Anterior cingulate cortex (tissue), 58 donors: ENCODE measurements at places on chromosomes 2 and 18.

DNA sequence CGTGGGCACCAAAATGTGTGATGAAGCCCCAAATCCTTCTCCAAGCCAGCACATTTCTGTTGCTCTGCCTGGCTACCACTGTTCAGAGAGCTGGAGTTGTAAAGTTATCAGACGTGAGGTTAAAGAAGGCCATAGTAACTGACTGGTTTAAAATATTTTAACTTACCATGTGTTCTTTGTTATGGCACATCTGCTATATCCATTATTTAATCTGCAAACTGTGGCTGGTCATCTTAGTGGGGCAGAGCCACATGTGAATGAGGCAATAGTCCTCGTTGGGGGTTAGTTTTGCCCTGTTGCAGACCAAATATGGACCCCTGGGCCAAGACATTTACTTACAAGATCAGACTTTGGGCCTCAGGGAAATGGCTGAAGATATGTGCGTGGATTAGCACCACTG is 214.4 kb upstream of the RASGRP3 start:
- no peak for DNase-seq

DNA sequence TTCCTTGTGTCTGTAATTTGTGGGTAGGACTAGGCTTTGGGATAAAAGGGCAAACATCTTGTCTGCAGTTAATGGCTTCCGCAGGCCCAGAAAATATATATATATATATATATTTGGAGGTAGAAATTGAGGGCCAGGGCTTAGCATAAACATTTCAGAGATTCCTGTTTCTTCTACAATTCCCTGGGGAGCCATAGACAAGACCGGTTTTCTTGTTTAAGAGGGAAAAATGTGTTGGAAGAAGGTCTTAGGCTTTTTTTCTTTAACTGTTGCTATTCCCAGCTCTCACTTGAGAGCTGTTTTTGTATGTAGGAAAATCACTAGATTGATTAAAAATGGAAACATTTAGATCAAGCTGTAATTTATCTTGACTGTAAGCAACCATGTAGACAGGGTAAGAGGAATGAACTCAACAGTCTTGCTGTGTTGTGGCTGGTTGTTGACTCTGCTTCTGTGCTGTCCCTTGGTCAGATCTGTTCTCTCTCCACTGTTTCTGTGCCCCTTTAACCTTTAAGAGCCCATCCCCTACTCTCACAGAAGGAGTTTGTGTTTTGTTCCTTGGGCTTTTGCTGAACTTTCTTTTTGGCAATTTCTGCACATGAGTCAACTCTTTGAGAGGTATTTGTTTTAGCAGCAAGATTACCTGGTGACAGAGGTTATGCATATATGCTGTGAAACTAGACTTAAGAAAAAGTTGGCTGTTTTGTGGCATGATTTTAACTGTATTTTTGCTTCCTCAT is 58.3 kb downstream of the EFEMP1 start:
- no peak for DNase-seq

- no peak for DNase-seq
Measured at GRCh38 chr2:104904889-104905288, 51.0 kb downstream of the POU3F3 start.

GRCh38 chr2:105744091-105744908 is 412 bp upstream of the NCK2 start:
- DNase-seq, result no peak

GRCh38 chr18:39271654-39272053 is 1706.1 kb upstream of the CELF4 start:
- DNase-seq, result no peak

DNA sequence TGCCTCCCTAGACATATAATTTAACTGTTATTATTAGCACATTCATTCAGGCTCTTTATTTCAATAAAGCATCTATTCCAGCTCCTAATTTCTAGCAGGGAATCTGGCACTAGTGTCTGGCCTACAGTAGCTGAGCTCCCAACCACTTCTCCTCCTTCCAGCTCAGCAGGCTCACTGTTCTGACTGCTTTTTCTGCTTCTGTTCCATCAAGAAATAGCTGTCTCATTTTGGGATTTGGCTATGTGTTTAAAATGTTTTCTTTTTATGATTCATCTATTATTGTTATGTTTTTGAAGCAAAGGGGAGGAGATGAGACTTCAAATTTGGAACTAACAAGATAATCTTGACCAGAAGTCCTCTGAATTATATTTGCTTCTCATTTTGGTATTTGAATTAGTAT is 172.7 kb upstream of the SMAD7 start:
- no peak for DNase-seq

- no peak for DNase-seq
Measured at GRCh38 chr18:6004683-6005082, 109.4 kb upstream of the TMEM200C start.

DNA sequence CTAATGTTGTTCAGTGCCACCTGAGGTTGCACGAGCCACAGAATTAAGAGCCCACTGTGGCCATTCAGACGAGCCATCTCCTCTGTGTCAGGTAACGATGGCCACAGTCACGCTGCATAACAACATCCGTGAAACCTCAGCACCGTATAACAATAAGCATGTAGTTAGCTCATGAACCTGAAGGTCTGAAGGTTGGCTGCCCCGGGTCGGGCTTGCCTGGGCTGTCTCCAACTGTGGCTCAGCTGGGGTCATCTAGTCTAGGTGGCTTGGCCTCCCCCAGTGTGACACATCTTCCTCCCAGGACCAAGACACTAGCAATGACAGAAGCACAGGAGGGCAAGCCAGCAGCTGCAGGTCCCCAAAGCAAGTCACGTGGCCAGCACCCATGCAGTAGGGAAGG is 258.0 kb downstream of the GLI2 start:
- no peak for DNase-seq

- DNase-seq, result no peak
Measured at GRCh38 chr2:159900343-159900742, 102.3 kb upstream of the CD302 start.

- no peak for DNase-seq
Measured at GRCh38 chr2:161992531-161992930, 81.5 kb downstream of the DPP4 start.

DNA sequence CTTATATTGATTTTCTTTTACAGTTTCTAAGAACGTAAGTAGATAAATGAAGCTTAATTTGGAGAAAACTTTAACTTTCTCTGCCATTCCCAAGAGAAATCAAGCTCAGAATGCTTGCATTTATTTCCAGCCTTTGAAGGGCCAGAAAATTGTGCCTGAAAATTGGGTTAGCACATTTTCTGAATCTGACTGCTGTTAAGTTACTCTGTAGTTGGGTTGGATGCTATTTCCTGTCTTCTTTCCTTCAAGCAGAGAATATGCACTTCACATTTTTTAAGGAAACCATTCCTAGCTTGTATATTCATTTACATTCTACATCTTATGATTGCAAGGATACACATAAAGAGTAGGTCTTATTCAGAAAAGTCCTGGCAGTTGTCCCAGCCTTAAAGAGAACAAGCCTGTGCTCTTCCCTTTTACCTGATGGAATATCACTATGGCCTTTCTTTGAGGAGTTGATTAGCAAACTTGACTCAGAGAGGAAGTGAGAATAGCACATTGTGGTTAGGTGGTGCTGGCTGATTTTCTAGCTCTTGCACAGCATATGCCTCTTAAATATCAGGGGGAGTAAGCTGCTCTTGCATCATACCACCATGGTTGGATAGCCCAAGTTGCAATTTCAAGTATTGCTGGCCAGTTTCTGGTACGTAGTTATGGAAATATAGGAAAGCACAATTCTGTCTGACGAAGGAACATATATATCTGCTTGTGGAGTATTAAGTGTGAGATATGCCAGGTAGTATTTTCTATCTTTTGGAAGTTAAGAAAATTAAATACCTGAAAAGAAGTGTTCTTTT is 133.7 kb downstream of the COMMD1 start:
- DNase-seq, result no peak
